Daoy (cell line): ENCODE measurements at places on chromosomes 6 and 20. TPM values are rescaled to one million over a fixed set of nuclear protein-coding genes. Genes with fewer than 3 reads are reported as not detected.
A peak's percentile ranks its signal among the peaks of the same experiment; 100 is the strongest.

GRCh38 chr6:41042226-41043055, at the start of gene TSPO2:
Gene TSPO2 (plus strand): TSS chr6:41042467. CDS start chr6:41042986, 519 bp downstream.
- DNase-seq, result no peak

- DNase-seq, result no peak
Measured at GRCh38 chr20:9474835-9475415, 39.5 kb upstream of the LAMP5 start.

GRCh38 chr6:170288091-170288631, 2.7 kb downstream of the DLL1 start:
- no peak for DNase-seq

The SNAI1 gene
- total RNA-seq, result 1.3 and 1.7 TPM in 2 replicates

GRCh38 chr6:25603251-25603650, 48.8 kb upstream of the SCGN start:
- no peak for DNase-seq

DNA sequence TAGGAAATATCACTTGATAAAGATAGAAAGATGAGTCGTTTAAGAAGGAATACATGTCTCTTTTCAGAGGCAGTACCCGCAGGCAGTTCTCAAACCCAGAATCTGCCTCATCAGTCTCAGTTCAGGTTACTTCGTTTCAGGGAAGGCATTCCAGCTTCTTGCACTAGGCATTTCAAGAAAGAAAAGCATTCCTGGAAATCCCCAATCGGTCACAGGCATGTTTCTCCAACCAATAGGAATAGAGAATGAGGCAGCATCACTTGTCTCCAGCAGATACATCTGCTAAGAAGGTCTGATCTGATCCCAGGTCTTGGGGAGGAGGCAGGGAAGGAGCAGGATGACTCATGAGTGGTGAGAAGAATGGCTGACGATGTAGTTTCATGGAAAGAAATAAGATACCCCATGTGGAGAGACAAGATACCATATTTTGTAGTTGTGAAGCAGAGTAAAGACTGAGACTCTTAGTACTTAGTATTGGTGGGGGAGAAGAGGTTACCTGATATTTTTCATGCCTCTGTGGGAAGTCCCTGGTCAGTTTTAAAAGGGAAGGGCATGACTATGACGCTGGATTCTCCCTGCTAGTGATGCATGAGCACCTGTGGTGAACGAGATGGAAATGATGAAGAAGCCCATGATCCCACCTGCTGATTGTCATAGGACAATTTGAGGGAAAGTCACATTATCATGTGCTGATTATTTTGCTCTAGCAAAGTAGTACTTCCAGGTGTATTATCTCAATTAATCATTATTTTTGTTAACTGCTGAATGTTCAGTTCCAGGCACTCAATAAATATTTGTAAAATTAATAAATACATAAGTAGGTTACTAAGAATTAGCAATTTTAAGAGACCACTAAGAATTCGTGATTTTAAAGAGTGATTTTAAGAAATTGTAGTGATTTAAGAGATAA, 20.3 kb upstream of the HLA-DRB1 start:
- peak; percentile 95 for DNase-seq

The CYP21A2 gene
- not detected in 2 replicates for total RNA-seq

- no peak for DNase-seq
Measured at GRCh38 chr6:73542891-73543290, 22.1 kb upstream of the EEF1A1 start.

- DNase-seq, result no peak
Measured at GRCh38 chr6:106533054-106533453, 96.2 kb downstream of the RTN4IP1 start.

The OR2H2 gene
- not detected in 2 replicates for total RNA-seq

- no peak for DNase-seq
Measured at GRCh38 chr6:10838794-10839333, 525 bp upstream of the MAK start.

GRCh38 chr6:169502445-169502844, 199.4 kb downstream of the WDR27 start:
- DNase-seq, result no peak
